Putamen (tissue), 1 donor: ENCODE measurements at places on chromosomes 2 and 18.

- DNase-seq: no peak
Measured at GRCh38 chr18:21799721-21800120, 59.1 kb downstream of the MIB1 start.

- no peak for DNase-seq
Measured at GRCh38 chr2:224449212-224450147, 47.6 kb upstream of the FAM124B start.

- DNase-seq: no peak
Measured at GRCh38 chr2:233498126-233498525, 68.5 kb downstream of the USP40 start.

- DNase-seq: no peak
Measured at GRCh38 chr2:88615822-88616221, 11.4 kb downstream of the EIF2AK3 start.

DNA sequence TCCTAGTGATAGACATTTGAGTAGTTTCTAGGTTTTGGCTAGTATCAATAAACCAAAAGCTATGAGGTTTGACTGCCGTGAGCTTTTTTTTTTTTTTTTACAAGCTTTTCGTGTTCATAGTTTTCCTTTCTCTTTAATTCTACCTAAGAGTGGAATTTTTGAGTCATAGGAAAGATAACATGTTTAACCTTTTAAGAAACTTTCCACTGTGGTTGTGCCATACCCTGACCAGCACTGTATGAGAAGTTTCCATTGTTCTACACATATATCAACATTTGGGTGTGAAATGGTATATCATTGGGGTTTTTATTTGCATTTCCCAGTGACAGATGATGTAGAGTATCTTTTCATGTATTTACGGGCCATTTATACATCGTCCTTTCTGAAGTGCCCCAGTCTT, 31.7 kb downstream of the UBE2F start:
- no peak for DNase-seq

- no peak for DNase-seq
Measured at GRCh38 chr2:98121149-98121548, 34.2 kb downstream of the VWA3B start.

DNA sequence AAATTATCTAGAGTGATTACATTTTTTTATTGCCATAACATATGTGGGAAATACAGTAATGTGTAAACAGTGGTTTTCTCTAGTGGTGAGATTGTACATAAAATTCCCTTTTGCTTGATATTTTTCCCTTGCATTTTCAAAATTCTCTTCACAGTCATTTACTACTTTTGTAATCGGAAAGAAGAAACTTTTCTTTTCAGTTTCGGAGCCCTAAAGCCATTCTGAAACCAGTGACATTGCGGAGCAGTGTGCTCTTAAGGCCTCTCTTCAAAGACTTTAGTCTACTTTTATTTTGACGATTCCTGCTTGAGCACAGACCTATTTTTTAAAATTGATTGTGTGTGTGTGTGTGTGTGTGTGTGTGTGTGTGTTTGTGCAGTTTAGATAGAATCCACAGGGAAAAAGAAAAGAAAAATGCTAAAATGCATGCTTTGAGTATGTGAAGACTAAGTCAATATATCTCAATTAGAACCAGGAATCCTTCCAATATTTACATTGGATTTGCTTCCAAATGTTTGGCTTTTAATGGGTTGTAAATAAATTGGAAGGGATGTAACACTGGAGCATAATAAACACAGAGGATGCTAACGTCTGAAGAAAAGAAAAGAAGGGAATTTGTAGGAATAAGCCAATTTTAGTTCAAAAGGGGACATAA, 357.4 kb downstream of the RND3 start:
- no peak for DNase-seq

GRCh38 chr2:233140978-233141377, 80.8 kb downstream of the INPP5D start:
- no peak for DNase-seq

DNA sequence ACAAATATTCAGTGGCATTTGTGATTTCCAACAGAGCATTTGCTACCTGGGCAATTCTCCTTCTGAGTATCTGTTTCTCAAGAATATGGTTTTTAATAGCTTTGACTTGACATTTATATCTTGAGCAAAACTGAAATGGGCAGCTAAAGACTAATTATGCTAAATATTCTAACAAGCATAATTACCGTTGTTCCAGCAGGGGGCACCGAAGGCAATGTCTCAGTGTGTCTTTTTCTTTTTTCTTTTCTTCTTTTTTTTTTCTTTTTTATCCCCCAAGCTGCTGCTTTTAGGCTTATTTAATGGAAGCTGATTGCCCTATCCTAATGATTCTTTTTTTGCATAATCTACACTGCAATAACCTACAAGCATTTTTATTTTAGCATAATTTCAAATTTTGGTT, 138.9 kb upstream of the NABP1 start:
- no peak for DNase-seq

DNA sequence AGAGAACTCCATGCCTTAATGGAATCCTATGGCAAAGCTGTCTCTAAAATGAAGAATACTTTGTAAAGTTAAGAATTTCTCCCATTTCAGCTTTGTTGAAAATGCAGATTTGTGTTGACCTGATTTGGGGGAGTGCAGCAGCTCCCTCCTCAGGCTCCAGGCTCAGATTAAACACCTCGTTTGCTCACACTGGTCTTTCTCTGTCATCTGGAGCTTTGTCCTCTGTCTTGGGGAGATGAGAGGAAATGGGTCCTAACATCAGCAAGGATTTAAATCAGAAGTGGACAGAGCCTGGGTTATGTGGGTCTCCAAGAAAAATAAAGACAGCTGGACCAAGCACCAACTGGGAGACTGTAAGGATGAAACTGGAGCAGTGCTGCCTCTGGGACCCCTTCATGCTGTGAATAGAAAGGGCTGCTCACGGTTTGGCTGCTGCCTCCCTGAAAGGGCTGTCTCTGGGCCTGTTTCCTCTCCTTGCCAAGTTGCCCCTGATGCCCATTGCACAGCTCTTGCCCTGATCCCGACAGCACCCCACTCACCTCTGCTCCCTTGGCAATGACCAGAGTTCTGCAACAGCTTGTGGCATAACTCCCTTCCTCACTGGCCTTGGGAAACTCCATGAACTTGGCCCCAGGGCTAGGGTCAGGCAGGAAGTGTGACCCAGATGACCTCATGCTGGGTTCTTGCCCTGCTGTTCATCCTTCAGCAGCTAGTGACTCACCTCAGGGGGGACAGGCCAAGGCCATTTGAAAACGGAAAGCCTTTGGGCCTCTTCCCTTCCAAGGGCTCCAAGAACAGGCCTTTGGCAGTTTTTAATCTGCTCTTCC, 197.2 kb downstream of the CYP26B1 start:
- no peak for DNase-seq

- DNase-seq: no peak
Measured at GRCh38 chr18:3126457-3127097, 93.2 kb downstream of the MYOM1 start.

DNA sequence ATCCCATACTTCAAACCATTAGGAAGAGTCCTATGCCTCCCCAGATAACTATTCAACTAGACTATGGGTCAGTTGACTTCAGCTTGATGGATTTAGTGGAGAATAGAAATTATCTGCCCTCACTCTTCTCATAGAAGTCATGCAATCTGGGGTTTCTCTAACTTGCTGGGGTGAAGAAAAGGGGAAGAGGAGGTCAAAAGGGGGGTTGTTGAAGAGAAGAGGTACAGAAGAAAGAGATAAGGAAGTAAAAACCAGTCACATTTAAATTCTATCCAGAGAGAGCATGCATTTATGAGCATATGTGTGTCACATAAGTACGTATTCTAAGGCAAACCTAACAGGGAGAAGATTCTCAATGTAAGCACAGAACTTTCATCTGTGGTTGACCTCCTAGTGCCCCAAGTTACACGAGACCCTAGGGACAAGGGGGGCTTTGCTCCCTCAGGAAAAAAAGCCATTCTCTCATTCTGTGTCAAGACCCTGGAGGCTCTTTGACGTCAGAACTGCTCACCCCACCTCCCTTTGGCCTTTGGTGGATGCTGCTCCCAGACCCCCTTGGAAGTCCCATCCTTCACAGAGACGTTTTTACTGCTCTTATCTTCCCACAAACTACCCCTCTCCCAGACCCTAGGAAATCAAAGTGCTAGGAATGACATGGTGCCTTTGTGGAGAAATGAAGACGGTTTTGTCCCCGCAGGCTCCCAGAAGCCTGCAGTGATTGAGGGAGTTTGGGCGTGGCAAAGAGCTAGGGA, 236.8 kb upstream of the TNP1 start:
- DNase-seq: no peak

DNA sequence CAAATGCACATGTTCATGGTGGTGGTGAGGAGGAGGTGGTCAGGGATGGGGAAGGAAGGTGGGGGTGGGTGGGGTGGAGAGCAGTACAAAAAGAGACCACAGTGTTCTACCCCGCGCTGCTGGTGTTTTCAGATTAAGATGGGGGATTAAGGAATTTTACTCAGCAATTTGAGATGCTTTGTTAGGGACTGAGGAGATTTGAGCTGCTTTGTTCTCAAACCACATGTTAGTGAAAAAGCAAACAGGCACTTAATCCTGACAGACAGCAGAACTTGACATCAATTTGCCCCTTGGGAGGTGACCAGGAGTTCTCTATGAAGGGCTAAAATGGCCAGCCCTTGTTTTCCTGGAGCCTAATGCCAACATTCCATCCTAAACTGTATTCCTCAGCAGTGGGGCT, 244.5 kb downstream of the MEIS1 start:
- no peak for DNase-seq

DNA sequence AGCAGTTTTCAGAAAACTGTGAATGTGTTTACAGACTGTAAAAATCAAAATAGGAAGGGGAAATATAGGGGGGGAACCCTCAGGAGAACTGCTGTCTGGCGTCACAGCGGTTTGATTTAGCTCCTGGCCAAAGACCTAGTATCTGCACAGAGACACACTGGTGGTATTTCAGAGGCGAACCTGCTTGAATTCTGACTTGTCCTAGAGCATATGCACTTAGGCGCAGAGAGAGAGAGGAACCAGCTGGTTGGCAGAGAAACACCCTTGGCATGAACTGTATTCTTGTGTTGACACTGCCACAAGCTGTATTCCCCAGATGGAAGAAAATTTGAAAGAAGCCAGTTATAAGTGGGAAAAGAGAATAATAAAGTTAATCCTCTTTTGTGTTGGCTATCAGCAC, 506.5 kb upstream of the NRP2 start:
- DNase-seq: no peak

GRCh38 chr2:229852565-229852964, 69.2 kb downstream of the TRIP12 start:
- DNase-seq: no peak

- DNase-seq: peak; percentile 33
Measured at GRCh38 chr2:216696751-216697560, 1.6 kb upstream of the IGFBP5 start.

DNA sequence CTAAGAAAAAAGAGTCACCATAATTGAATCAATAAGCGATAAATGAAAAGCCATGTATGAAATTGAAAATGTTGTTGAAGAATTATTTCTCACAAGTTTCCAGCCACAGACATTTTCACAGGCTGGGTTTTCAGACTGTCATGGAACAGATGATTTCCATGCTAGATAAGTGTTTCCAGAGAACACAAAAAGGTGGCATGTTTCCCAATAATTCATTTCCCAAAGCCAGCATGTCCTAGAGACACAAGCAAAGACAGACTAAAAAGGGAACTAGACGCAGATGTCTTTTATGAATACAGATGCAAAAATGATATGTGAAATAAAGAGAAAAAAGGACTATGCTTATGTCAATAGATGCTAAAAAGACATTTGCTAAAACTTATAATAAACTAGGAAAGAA, 255.1 kb downstream of the EIPR1 start:
- no peak for DNase-seq

DNA sequence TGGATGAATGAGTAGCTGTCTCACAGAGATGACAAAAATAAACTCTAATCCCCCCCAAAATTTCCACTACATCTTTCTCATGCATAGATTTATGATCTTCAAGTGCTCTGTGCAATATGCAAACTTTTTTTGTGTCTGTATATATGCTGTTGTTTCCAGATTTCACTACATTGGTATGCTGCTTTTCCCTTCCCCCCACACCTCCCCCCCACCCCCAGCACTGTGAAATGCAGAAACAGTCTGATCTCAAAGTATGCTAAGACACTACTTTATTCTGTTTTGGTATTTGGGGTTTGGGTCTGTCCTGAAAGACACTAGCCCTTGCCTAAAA, 524 bp upstream of the KLHL14 start:
- DNase-seq: no peak

DNA sequence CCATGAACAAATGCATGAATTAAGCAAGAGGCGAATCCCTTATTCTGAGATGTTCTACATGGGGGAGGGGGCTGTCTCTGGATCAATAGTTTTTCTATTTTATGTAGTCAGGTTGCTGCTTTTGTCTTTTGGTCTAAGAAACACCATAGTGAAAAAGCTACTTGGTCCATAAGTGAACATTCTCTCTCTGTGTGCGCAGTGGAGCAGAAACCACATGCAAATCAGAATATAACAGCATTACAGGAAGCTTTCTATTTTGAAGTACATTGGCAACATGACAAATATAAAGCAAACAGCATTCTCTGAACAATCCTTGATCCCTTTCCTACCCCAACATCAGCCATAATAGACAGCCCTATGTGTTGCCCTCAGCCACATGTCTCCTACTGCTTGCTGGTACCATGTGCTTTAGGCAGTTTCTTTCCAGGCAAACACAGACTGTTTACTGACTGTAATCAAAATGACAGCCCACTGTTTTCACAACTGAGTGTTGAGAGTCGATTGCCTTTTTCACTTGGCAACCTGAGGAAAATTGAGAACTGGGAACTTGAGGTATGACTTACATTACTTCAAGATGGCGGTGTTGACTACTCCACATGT, 10.6 kb downstream of the SCN3A start:
- no peak for DNase-seq

DNA sequence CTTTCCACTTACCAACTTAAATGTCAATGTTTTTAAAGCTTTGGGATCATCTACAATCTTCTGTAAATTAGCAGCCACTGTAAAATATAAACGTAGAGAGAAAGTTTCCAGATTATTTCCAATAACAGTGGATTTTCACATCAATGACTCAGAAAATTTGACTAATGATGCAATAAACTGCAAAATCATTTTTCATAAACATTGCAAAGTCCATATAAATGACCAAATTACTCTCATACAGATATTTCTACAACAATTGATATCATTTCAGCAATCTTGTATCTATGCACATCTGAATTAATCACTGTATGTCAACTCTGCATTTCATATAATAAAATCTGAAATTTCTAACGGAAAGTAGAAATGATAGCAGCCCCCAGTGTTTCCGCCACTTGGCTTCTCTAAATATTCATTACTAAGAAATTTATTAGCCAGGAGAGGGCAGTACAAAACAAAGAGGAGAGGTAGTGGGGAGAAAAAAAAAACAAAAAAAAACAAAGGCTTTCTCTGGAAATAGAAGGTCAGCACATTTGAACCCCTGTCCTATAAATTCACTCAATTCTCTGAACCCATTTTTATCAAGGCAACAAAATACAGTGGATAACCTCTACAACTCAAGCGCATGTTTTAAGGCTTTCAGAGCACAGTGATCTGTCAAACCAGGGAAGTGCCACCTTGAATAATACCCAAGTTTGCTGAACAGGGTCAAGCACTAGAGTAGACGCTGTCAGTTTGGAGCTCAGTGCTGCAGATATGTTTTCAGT, 282.6 kb downstream of the STK39 start:
- DNase-seq: no peak

GRCh38 chr2:203240491-203240890, 1.7 kb downstream of the CYP20A1 start:
- no peak for DNase-seq

GRCh38 chr18:54950221-54950620, 9.0 kb downstream of the CCDC68 start:
- DNase-seq: no peak
